ENCODE measurements at places on chromosomes 4 and X. TPM values are rescaled to one million over a fixed set of nuclear protein-coding genes. Genes with fewer than 3 reads are reported as not detected.

DNA sequence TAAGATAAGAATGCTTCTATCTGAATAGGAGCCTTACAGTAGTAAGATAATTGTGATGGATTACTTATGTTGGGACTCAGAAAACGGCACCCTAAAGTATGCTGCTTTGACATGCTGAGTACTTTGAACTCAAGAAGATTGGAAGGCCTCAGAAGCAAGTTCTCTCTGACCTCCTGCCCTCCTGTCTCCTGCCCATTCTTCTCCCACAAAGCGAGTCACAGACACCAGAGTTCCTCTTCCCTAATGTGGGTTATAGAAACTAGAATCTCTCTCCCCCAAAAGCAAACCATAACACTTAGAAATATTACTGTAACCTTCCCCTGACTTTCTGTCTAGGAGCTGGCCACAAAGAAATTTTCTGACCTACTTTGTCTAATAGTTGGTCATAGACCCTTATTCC lies 76.5 kb downstream of the DDIT4L start:
- DNase-seq: no peak

Gene FAM184B
- polyA plus RNA-seq: 0.04 TPM

Gene MAP7D2
- 4.1 TPM for polyA plus RNA-seq

- no peak for DNase-seq
Measured at GRCh38 chrX:71195964-71196649, 26.9 kb upstream of the GJB1 start.

DNA sequence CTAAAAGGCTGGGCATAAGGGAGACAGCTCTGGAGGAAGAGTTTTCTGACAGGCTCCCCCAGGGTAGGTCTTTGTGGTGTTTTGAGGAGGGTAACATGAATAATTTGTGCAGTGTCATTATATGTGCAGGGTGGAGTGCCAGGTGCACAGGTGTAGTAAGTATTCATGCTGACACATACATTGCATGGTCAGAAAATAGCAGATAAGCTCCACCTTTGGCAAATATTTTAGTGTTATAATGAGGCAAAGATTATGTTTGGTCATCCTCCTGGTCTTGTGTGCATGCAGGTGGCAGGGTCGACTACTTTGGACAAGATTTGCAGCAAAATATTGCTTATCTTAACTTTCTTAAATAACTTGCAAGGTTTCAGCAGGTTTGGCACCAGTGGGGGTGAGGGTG lies 910.4 kb upstream of the PCDH10 start:
- peak; percentile 32 for DNase-seq

All from large intestine (tissue), 12 donors.